ENCODE measurements at places on chromosomes 2 and 18.

DNA sequence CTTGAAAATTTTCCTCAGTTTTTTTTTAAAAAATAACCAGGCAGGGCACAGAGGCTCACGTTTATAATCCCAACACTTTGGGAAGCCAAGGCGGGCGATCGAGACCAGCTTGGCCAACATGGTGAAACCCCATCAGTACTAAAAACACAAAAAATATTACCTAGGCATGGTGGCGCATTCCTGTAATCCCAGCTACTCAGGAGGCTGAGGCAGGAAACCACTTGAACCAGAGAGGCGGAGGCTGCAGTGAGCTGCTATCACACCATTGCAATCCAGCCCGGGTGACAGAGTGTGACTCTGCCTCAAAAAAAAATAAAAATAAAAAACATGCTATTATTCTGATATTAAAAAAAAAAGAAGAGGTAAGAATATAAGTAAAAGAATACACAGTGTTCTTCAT is 191.0 kb downstream of the ZEB2 start:
- no peak for DNase-seq

GRCh38 chr2:10332402-10333246 is 29.9 kb downstream of the HPCAL1 start:
- DNase-seq = no peak

GRCh38 chr2:60466161-60466702 is 87.2 kb downstream of the BCL11A start:
- DNase-seq = no peak

- peak; percentile 92 for DNase-seq
Observed at GRCh38 chr2:15700131-15700530, 108.5 kb downstream of the DDX1 start.

DNA sequence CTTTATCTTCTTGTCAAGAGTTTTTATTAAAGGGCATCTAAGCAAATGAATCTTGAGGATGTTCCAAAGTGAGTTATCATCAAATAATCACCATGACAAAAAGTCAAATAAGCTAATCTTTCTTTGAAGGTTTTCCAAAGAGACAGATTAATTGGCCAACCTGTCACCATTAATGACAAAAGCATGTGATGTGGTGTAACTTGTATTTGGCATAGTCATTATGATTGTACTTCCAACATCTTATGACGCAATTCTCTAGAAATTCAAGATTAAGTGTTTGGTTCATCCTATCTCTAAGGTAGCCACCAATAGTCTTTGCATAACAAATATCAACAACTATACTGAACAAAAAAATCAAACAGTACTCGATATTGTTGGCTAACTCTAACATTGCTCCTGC is 28.6 kb downstream of the RBMS1 start:
- no peak for DNase-seq

DNA sequence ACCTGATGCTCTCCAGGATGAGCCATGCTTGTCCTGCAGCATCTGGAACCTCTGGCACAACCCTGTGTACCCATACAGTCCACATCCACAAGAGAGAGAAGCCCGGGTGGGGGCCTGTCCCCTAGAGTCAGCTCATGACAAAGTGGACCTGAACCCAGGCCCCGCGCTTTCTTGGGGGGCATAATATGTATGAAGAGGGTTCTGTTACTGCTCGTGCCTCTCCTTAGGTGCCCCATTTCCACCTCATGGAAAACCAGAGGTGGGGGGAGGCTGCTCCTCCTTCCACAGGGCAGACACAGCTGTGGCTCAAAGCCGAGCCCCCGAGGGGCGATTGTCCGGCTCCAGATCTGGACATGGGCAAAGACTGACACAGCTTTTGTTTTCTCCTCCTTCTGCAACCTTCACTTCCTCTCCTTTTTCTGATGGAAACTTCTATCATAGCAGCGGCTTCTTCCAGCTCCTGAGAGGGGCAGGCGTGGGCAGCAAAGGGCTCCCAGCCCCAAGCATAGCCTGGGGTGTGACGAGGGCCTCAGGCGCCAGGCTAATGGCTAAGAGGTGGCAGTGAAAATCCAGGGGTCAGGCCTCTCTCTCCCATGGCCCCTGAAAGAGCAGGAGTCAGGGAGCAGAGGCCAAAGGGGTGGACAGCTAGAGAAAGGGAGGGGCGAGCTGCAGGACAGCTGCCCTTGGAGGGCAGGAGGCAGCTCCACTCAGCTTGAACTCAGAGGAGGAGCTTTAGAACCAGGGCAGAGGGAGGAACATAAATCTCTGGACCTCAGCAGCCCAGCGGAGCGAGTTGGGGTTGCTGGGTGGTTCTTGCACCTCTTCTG is 155.5 kb downstream of the ZFP36L2 start:
- DNase-seq = no peak

- no peak for DNase-seq
Observed at GRCh38 chr2:68736086-68736485, 1.5 kb downstream of the ARHGAP25 start.

GRCh38 chr2:128602038-128602698 is 283.5 kb upstream of the HS6ST1 start:
- no peak for DNase-seq

DNA sequence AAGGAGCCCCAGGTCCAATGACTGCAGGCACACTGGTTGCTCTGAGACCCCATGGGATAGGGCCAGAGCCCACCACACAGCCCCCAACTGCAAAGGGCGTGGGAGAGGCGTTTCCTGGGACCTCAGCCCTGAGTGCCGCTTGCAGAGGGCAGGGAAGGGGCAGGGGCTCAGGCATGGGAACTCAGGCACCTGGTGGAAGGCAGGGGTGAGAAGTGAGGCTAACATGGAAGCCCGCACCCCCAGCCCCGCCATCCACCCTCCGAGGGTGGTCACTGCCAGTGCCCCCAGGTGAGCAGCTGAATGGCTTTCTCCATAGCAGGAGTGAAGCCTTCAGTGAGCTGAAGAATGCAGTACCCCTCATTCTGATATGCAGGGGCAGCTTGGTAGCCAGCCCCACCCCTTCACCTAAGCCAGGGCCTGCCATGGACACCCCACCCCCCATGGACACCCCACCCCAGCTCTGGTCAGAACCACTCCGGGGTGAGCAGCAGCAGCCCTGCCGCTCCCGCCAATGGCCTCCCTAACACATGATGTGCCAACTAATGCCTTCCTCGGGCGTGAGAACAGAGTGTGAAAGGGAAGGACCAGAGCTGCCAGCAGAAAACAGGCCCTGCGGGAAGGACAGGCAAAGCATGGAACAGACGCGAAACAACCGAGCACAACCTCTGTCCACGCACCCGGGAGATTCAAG is 6.6 kb downstream of the KIF1A start:
- DNase-seq = no peak

- DNase-seq = no peak
Observed at GRCh38 chr2:120303177-120303576, 42.8 kb upstream of the INHBB start.

DNA sequence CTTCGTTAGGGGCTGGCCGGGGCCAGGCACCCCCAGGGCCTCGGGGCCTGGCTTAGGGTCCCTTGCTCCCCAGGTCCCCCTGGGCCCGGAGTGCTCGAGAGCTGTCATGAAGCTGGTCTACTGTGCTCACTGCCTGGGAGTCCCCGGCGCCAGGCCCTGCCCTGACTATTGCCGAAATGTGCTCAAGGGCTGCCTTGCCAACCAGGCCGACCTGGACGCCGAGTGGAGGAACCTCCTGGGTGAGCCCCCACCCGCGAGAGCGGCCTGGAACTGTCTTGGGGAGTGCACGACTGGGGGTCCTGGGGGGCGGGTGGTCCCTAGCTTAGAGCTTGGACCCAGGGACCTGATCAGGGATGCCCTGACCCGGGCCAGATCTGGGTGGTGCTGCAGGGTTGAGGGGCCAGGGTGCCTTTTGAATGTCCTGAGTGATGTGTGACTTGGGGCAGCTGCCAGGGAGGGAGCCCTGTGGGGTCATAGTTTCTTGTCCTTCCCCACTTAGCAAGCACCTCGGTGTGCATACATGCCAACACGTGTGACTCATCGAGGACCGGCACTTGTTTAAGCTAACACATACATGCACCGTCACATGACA is 27.9 kb downstream of the GPC1 start:
- DNase-seq = no peak

GRCh38 chr2:207896525-207897285 is 127.0 kb upstream of the FZD5 start:
- no peak for DNase-seq

GRCh38 chr2:37895140-37895539 is 29.9 kb upstream of the RMDN2 start:
- DNase-seq = no peak

GRCh38 chr18:40529478-40529877 is 1425.6 kb upstream of the PIK3C3 start:
- no peak for DNase-seq

DNA sequence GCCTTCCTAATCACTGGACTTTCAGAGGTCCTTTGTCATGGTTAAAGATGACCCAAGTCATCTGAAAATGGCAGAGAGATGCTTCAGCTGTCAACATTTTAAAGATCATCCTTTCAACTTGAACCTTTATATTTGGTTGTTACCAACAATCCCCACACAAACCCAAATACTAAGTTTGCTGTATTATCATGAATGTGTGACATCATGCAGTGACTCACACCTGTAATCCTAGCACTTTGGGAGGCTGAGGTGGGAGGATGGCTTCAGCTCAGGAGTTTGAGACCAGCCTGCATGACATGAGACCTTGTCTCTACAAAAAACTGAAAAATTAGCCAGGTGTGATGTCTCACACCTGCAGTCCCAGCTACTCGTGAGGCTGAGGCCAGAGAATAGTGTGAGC is 55.2 kb upstream of the NRP2 start:
- no peak for DNase-seq

GRCh38 chr2:58533376-58533775 is 292.3 kb upstream of the FANCL start:
- DNase-seq = no peak

DNA sequence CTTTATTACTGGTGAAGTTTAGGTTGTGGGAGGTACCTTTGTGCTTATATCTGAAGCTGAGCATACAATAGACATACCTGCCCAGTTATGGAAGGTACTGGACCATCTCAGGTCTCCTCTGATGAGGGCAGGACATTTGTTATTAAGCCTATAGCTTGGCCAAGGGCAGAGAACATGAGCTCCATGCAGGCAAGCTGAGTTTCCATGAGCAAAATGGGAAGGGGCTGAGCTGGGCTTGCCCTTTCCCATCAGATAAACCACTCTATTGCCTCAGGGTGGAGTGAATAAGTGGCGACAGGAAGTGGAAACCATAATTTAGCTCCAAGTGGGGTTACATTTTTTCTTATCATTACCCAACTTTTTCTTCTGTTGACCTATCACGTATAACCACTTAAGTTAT is 39.9 kb upstream of the EML6 start:
- DNase-seq = no peak

DNA sequence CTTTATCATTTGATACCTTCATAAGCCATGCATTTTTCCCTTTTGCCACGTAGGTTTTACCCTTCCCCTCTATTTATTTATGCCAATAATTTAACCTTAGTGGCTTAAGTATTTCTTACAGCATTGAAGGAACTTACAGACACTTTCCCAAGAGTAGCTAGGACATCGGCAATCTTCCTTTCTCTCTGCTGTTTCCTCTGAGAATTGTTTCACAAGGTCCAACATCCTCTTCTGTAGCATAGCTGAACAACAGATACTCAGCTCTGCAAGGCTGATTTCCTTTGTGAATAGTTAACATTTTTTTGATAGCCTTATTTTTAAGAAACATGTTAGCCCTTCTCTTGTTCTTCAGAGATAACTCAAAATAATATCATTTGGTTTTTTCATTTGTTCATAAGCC is 1.1 kb upstream of the GCA start:
- no peak for DNase-seq

All from SK-N-DZ (cell line).